Fibroblast of the aortic adventitia (primary cell): ENCODE measurements at places on chromosomes 3 and 15.

DNA sequence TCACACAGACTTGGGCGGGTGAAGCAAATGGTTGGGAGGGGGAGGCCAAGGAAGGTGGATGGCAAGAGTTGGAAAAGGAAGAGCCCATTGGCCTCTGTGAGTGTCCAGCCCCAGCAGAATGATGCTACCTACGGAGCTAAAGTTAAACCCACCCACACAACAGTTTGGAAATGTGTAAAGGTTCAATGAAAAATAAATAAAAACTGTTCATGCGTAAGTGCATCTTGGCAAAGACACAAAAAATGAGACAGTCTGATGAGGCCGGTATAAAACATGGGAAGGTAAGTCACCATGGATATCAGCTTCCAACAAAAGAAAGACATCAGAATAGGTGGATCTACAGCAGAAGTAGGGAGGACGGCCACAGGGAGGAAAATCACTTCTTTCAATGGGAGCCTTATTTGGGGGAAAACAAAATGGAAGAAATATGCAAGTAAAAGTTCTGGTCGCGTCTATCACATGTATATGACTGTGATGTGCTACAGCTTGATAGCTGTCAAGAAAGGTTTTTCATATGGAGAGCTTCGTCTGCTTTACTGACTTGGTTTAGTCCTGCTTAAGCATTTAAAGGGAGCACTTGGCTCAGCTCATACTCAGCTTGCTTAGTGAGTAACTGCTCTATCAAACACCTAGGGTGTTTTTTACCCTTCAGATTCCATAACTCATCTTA lies 82.8 kb downstream of the TIGIT start:
- DNase-seq, result no peak

DNA sequence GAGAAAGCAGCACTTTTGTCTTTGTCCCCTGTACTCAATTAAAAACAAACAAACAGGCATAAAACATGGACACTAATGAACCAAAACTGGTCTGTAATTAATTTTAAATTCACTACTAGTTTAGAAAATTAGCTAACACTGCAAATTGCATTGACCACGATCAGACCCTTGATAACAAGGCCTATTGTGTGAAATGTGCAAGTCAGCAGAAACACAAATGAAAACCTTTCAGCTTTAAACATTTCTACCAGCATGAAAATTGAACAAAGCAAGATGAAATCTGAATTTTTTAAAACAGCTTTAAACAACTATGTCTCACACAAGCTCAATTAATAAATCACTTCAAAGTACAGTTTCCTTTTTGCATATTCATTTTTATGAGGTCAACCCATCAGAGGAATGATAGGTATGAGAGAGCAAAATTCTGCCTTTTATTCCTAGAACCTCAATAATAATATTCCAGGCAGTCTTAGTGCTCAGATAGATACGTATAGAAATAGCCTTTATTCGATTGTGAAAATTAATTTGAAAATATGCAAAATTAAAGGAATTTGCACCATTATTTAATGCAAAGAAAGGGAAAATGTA lies 27.0 kb upstream of the CHMP2B start:
- DNase-seq, result no peak

DNA sequence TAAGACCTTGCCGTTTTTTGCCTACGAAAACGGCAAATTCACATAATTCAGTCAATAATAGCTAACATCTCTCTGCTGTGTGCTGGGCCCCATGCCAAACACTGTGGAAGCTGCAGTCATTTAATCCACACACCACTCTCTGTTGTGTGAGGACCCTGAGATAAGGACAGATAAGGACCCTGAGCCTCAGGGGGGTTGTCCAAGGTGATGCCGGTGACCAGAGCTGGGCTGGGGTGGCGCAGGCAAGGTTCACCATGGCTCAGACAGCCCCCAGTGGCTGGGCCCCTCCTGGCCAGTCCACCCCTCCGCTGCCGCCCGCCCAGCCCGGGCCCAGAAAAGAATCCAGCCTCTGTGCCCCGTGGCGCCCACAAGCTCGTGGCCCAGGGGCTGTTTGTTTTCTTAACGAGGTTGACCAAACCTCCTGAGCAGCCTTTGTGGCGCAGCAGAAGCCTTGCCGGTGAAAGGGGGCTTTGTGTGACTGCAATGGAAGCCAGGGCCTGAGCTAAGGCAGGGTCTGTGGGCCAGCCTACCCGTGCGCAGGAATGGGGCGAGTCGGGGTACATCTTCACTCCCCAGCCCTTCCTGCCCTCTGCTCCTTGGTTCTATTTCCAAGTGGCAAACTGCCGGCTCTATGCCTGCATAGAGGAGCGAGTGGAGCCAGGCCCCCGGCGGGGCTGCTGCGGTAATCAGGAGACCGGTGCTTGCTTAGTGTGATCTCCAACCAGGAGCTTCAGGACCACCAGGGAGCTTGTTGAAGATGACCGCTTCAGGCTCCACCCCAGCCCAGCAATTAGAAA lies 4.4 kb upstream of the SNX22 start:
- DNase-seq, result no peak

GRCh38 chr3:149058198-149058597 lies 28.1 kb downstream of the HLTF start:
- DNase-seq, result no peak

- DNase-seq, result no peak
Measured at GRCh38 chr3:116211901-116212300, 233.4 kb downstream of the LSAMP start.

- peak; percentile 57 for DNase-seq
Measured at GRCh38 chr3:100184948-100185570, 70.8 kb upstream of the FILIP1L start.

- DNase-seq, result no peak
Measured at GRCh38 chr3:161412123-161412522, 40.8 kb upstream of the SPTSSB start.

DNA sequence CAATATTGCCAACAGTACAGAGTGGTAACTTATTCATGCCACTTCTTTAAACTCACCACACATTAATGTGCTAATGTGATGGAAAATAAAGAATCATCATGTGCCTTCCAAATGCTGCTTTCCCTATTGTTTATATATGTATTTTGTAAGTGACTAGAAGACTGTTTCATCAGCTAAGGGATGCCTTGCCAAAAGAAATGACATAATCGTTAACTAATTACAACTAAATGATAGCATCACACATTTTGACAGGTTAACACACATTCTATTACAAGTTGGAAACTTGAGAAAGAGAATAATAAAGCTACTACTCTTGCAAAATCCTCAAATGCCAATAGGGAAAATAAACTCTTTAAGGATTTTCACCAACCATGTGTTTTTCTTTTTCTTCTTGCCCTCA lies 329.9 kb upstream of the AGTR1 start:
- no peak for DNase-seq

GRCh38 chr3:148681080-148681479 lies 16.6 kb upstream of the AGTR1 start:
- no peak for DNase-seq

DNA sequence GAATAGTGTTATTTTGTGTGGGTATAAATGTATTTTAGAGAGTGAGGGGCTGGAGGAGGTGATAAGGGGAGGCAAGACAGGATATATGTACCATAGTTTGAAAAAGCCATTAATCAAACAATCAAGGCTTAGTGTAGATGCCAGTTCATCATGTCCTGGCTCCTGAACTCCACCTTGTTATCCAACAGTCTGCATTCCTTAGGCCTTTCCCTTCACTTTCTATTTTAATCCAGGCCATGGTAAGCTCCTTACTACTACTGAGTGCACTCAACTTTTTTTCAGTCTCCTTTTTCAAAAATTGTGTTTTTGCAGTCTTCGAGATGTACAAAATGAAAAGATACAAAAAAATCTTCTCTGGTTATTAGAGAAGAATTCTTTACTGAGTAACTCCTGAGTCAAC lies 700.5 kb upstream of the NAALADL2 start:
- no peak for DNase-seq

GRCh38 chr15:40302288-40302886 lies 5.3 kb downstream of the PLCB2 start:
- no peak for DNase-seq

DNA sequence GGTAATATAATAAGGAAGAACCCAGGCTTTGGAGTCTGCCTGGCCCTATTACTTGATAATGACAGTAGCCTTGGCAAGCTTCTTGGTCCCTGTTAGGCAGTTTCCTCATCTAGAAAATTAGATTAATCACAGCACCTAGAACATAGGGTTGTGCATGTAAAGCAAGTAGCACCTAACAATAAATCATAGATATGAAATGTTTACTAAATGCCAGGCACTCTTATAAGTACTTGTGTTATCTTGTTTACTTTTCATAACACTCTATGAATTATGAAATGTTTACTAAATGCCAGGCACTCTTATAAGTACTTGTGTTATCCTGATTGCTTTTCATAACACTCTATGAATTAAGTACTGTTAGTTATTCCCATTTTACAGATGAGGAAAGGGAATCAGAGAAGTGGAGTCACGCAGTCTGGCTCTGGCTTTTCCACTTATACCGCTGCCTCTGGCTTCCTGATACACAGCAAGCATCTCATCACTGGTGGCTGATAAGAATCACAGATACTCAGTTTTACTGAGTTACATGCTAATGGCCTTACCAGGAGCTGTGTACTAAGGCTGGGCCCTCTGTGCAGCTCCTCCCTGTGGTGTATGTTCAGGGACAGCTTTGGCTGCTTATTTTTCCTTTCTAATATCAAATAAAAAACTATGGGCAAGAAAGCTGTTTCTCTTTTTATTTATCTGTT lies 123.4 kb downstream of the FEZF2 start:
- DNase-seq, result no peak

- peak; percentile 48 for DNase-seq
Measured at GRCh38 chr3:48016301-48016973, at the start of gene MAP4. MAP4 (minus strand) TSS chr3:48016416; CDS start chr3:47998860, 17,556 bp downstream.

GRCh38 chr3:123724306-123724705 lies 139.5 kb upstream of the HACD2 start:
- DNase-seq, result peak; percentile 36

- no peak for DNase-seq
Measured at GRCh38 chr3:186226482-186226881, 117.6 kb upstream of the ETV5 start.

DNA sequence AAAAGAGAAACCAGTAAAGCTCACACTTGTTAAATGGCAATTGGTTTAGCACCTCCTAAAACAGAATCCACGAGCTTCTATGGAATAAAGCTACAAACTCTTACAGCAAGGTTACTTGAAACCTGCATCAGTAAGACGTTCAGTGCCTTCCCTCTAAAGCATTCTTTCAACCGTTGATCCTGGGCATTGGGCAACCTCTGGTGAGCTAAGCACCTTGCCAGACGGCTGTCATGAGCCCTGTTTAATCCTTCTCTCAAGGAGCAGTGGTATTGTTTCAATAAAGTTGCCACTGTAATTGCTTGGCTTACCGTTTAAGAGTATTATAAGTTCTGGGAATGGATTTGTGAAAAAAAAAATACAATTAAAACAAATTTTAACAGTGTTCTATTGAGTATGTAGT lies 75.0 kb downstream of the COL8A1 start:
- no peak for DNase-seq

DNA sequence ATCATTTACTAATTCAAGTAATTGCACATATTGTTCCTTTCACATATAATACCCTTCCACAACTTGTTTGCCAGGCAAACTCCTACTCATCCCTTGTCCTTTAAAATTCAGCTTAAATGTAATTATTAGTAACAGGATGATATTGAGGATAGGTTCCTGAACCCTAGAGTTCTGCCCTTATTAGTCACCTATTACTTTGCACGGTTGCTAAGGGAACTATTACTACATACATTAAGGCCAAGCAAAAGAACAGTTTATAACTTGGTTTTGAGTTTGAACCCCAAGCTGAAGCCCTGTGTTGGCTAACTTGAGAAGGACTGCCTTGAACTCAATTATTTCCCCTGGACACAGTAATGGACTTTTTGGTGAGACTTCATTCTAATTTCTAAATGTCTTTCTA lies 529.7 kb downstream of the IGSF11 start:
- DNase-seq, result no peak

GRCh38 chr3:3081381-3082233 lies 28.6 kb downstream of the IL5RA start:
- DNase-seq, result no peak

GRCh38 chr3:141170678-141171295 lies 60.8 kb upstream of the PXYLP1 start:
- no peak for DNase-seq
